Eye (tissue), 1 donor: ENCODE measurements at places on chromosomes 2 and 18.
A peak's percentile ranks its signal among the peaks of the same experiment; 100 is the strongest.

DNA sequence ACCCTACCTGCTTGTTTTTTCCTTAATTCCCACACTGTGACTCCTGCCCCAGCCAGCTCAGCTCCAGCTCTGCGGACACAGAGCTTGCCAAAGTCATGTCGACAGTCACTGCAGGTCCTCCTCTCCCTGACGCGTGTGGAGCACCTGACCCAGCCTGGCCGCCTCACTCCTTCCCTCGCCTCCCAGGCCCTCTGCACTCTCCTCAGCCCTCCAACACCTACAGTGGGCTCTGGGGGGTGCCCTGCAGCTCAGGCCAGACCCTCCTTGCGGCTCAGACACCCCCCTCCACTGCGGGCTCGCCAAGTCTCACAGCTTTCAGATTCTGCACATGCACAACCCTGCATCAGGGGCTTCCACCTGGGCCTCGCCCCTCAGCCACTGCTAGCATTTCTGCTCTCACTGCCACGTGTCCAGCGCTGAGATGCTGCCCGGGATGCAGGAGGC lies 68.3 kb downstream of the NDUFA10 start:
- DNase-seq: no peak

GRCh38 chr2:99735753-99736152 lies 245.9 kb upstream of the REV1 start:
- no peak for DNase-seq

DNA sequence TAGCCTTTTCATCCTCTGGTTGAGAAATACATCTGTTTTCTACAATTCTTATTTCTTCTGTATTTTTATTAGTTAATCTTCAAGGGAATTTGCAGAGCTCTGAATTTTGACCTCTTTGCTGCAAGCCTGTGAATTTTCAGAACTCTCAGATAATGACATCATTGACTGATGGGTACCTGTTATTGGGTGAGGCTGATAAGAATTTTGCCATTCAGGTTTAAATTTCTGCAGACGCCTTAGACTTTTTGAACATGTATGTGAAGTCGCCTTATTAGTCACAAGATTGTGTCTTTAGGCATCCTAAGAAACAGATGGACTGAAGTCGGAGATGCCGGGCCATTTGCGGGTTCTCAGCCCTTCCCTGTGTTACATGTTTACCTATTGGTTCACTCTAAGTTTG lies 82.4 kb downstream of the SPTBN1 start:
- no peak for DNase-seq

- DNase-seq: no peak
Observed at GRCh38 chr2:39264733-39265132, 21.0 kb upstream of the CDKL4 start.

DNA sequence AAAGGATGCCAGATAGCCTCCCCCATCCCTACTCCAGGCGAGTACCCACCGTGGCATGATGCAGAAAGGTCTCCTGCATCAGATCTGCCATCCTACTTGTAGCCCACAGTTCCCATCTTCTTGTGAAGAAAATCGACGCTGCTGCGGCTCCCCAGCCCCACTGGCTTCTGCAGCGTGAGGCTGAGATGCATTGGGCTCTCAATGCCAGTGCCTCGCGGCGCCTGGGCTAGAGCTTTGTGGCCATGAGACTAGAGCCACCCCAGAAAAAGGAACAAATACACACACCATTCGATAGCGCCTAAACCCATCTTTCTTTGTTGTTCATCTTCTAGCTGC lies 2.8 kb downstream of the NOL4 start:
- DNase-seq: peak; percentile 89

GRCh38 chr2:174965992-174966744 lies 39.0 kb downstream of the CHN1 start:
- no peak for DNase-seq

GRCh38 chr18:12597760-12598159 lies 60.1 kb downstream of the SPIRE1 start:
- peak; percentile 26 for DNase-seq

DNA sequence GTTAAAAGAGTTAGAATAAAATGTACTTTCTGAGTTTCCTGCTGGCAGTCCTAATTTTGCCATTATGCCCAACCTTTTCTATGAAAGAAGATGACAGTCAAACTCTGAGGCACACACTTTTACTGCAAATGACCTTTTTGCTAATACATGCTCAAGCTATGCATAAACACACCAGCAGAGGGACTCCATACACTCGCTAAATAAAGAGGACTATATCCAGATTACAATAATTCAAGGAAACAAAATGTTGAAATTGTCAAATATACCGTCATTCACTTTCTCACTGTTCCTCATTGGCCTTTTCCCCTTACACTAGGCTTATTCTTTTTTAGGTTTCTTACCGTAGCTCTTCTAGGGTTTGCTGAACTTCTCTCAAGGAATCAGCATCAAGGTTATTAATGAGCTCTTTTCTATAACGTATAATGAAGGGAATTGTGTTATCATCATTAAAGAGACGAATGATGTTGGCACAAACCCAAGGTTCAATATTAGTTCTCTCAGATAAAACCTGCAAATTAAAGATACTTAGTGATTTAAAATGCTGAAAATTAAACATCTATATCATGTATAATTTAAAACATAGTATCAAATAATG lies 25.7 kb downstream of the SRBD1 start:
- peak; percentile 57 for DNase-seq

GRCh38 chr18:7369006-7369405 lies 138.1 kb downstream of the LRRC30 start:
- no peak for DNase-seq

DNA sequence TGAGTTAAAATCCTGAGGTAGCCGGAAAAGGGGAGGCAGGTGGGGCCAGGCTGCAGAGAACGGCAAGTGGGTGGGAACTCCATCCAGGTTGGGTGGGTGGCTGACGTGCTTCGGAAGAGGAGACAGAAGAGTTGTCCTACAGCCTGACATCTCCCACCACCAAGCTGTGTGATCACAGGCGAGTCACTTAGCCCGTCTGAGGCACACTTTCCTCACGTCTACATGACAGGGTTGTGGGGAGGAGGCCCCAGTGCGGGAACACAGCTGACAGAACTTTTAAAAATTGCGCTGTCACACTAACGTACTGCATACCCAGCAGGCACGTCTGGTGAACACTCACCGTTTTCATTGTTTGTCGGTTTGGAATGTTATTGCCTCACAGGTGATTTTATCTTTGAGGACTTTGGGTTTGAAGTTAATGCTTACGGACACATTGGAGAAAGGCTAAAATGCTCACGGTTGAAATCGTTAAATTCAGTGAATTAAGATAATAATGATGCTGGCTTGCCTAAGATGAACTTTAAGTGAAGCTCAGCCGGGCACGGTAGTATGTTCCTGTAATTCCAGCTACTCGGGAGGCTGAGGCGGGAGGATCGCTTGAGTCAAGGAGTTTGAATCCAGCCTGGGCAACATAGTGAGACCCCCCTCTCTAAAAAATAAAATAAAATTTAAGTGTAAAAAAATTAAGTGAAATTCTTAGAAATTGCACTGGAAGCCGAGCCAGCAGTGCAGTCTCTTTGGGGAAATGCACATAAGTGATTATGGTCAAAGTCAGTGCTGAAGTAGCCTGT lies 8.9 kb downstream of the EMILIN2 start:
- no peak for DNase-seq

DNA sequence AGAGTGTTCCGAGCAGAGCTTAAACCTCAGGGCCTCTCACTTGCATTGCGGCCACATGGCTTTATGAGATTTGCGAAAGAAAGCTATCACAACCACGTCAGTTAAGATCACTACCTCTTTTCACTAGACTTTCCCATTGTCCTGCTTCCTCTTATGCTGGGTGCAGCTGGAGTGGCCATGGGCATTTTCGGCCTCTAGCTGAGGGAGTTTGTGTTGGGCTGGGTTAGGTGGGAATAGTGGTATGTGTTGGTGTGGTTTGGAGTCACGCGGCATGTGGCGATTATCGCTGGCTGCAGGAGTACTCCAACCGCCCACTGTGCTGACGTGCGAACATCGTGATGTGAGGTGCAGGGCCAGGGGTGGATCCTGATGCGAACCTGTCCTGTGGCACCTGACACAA lies 27.1 kb downstream of the RALB start:
- no peak for DNase-seq

- DNase-seq: no peak
Observed at GRCh38 chr2:12303181-12304030, 413.3 kb upstream of the TRIB2 start.

DNA sequence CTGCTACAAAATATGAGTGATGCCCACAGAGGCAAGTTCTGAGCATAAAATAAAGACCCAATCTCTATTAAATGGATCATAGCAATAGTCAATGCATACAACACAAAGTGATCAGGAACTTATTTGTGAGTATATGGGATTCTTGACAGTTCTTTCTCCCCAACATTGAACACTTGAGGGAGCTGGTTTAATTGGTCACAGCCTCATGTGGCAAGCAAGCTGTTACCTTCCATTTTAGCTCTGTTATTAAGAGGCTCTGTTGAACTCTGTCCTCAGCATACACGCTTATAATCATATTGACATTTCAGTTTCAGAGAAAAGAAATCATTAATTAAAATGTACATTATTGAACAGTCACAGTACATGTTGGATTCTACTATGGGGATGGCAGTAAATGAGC lies 37.6 kb upstream of the PAX3 start:
- no peak for DNase-seq

- no peak for DNase-seq
Observed at GRCh38 chr2:135386993-135387392, 144.0 kb downstream of the ZRANB3 start.

- no peak for DNase-seq
Observed at GRCh38 chr2:152247337-152247695, 71.8 kb upstream of the STAM2 start.

DNA sequence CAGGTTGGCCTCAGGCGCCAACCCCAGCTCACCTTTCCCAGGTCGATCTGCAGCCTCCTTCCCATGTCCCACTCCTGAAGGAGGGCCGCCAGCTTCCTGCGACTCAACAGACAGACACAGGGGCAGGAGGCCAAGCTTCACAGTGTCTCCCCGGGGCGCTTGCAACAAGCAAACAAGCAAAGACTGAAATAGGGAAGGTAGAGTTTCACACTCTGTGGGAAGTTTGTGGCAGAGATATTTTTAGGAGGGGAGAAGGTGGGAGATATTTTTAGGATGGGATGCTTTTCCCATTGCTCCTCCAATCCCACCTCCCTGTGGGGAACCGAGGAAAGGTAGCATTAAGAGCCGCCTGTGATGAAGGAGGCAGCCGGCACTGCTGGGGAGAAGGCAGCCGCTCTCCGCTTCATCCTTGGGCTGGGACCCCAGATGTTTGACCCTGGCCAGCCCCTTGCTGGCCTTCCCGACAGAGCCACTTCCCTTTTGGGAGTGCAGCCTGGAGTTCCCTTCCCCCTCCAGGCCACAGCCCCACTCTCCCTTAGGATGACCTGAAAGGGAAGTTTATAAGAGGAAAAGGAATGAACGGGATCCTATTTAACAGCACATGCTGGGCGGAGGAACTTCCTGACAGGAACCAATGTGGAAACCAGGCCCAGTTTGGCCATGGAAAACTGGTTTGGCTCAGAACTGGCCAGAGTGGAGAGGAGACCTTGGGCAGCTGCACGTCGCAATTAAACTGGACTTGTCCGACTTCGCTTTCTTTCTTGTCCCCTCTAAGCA lies 142.2 kb upstream of the SMAD2 start:
- DNase-seq: peak; percentile 13

- DNase-seq: no peak
Observed at GRCh38 chr2:217099561-217099960, 239.7 kb upstream of the TNP1 start.

GRCh38 chr2:15049096-15049993 lies 416.8 kb downstream of the LRATD1 start:
- DNase-seq: no peak

DNA sequence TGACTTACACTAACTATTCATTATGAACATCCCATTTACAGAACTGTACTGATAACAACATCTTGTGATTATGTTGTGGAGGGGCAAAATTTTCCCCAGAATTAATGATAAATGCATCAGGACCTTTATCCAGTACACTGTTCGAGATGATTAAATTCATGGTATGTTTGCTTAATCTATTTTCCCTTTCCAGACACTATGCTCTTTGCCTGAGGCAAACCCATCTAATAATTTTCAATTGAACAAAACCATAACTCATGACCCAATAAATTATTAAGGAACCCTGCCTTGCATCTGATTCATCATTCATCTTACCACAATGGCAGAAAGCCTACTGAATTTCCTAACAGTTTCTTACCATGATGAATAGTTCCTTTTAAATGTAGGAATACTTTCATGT lies 385.0 kb downstream of the DSEL start:
- peak; percentile 28 for DNase-seq

DNA sequence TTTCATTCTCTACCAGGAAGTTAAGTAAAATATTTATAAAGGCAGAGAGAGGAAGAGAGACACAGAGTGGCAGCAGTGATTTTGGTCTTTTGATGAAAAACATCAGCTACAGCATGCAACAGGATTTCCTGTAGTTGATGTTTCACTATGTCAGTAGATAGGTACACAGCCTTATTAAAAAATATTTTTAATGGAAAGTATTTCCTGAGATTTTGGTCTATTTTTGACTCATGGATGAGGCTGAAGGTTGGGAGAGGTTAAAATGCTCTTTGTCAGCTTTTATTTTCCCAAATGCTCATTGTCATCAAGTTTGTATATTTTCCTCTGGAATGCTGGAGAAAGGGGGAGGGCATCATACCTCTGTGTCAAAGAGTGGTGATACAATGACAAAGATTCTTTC lies 1112.5 kb downstream of the CBLN2 start:
- DNase-seq: no peak

DNA sequence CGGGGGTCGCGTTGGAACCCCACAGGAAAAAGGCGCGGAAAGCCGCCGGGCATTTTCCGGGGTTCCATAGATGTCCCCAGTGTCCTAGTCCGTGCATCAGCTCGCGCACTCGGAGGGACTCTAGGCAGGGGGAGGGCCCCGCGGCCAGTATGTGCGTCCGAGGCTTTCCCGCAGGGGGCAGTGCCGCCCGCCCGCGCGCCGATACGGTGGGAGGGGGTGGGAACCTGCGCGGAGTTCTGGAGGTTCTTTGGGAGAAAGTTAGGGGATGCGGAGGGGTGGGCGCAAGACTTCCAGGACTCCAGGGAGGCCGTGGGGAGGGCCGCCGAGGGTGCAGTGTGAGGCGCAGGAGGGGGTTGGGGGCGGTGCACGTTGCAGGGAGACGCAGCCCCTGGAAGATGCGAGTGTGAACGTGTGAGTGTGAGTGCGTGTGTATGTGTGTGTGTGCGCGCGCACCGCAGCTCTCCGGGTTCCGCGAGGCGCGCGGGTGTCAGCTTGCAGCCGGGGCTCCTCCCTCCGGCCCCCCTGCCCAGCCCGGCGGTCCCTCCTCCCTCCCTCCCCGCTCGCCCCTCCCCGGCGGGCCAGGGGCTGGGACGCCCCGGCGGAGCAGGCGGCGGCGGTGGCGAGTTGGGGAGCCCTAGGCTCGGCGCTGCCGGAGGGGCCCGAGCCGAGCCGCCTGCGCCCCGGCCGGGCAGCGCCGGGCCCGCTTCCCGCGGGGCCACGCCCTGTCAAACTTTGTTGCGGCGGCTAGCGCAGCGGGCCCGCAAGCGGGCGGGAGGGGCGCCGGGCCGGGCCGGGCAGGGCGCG lies at the start of gene TCF7L1:
TCF7L1 (plus strand) TSS at position 559 of the 804 bp plus-strand sequence. CDS start 293 bp downstream, outside the sequence.
- peak; percentile 95 for DNase-seq

- no peak for DNase-seq
Observed at GRCh38 chr2:161992531-161992930, 81.5 kb downstream of the DPP4 start.

GRCh38 chr2:238376884-238377391 lies 49.8 kb upstream of the ASB1 start:
- no peak for DNase-seq
